Stimulated activated CD4-positive, alpha-beta T cell treated with anti-CD3 and anti-CD28 coated beads, Interleukin-1b, Interleukin-23, amount 100 ng/mL, for 1 hour (primary cell): ENCODE measurements at places on chromosomes 7 and 10.

DNA sequence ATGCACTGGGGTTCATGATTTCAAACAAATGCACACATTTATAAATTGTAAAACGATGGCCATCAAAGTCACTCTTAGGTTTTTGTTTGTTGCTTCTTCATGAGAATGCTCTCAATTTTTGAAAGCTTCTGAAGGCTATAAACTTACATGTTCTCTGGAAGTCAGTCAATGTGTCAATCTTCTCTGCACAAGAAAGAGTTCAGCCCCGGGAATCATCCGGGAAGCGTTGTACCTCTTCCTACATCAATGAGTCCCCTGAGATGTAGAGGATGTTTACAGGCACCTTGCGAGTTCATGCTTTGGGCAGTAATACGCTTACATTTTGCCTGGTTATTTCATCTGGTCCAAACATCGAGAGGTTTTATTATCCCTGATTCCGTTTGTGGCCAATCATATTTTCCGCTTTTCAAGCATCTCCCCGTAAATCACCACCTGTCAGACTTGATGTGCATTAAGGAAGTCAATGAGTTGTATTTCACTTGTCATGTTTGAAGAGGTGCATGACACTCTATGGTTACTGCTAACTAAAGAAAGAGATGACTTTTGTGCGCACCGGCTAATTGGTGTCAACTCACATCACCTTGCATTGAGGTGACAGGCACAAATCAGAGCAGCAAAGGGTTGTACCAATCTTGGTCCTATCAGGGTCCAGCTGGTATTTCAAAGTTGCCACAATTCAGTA lies 750.7 kb downstream of the SORCS3 start:
- DNase-seq: no peak

GRCh38 chr7:92260248-92260781 lies 14.5 kb downstream of the ANKIB1 start:
- DNase-seq: no peak

DNA sequence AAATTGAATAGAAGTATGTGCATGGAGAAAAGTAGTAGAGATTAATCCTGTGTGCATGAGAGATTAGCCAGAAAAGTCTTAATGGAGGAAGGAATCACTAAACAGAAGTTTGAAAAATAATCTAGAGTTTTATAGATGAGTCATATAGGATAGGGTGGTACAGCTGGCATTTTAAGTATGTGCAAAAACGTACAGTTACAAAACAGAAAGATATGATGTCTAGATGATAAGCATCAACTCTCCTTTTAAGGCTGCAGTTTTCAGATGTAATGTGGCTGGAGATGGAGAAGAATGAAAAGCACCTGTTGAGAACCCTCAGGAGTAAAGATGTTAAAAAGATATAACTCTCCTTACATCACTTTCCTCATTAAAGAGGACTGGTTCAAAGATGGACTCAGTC lies 271.3 kb downstream of the STK31 start:
- no peak for DNase-seq

- no peak for DNase-seq
Observed at GRCh38 chr7:6478186-6478585, 30.4 kb upstream of the DAGLB start.

- no peak for DNase-seq
Observed at GRCh38 chr10:114711176-114711868, 53.2 kb upstream of the ABLIM1 start.

- no peak for DNase-seq
Observed at GRCh38 chr7:3495530-3495929, 194.5 kb downstream of the SDK1 start.

GRCh38 chr10:51100221-51100620 lies 25.9 kb downstream of the PRKG1 start:
- no peak for DNase-seq

DNA sequence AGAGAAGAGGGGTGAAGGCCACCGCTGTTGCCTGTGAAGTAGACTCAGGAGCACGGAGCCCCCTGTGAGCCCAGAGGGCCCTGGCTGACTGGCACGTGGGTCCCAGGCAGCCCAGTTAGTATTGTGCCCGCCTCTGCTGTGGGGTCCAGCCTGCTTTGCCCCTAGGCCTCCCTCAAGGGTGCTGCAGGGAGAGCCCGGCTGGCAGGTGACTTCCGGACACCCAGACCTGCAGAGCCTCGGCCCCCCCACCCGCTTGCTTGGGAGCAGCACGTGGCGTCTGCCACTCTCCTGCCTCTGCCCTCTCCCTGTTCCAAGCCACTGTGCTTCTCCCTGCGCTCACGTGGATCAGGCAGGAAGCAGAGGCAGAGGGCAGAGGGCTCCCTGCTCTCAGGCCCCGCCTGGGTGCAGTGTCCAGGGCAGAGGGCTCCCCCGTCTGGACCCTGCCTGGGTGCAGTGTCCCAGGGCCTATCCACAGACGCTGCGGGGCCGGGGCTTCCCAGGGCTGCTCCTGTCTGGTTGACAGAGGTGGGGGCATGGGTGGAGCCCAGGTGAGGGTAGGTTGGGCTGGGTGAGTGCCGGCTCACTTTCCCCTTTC lies 88.4 kb downstream of the DNAJB6 start:
- no peak for DNase-seq

GRCh38 chr10:100662067-100662466 lies 83.3 kb upstream of the PAX2 start:
- DNase-seq: no peak

- no peak for DNase-seq
Observed at GRCh38 chr10:131573256-131573655, 261.7 kb upstream of the TCERG1L start.

DNA sequence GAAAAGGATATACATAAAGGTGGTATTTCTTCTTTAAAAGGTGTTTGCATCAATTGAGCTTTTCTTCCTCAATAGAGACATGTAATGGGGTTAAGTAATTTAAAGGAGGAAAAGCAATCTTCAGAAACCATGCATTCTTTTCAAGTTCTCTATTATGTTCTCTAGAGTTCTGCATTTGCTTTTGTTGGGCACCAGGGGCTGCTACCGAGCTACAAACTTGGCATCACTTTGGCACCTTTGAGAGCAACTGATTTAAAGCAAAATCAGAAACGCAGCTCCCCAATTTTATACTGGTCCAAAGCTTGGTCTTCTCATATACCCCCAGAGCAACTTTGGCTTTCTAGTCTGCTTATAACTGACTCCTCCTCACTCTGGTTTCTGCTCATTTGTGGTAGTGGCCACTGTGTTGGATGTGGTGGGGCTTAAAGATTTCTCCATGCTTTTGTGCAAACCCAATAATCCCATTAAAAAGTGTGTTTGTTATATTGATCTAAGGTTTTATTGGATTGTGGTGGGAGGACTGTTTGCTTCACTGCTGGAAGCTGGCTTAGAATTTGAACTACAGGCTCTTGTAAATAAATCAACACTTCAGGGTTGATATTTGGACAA lies 712.1 kb downstream of the PHTF2 start:
- DNase-seq: no peak

DNA sequence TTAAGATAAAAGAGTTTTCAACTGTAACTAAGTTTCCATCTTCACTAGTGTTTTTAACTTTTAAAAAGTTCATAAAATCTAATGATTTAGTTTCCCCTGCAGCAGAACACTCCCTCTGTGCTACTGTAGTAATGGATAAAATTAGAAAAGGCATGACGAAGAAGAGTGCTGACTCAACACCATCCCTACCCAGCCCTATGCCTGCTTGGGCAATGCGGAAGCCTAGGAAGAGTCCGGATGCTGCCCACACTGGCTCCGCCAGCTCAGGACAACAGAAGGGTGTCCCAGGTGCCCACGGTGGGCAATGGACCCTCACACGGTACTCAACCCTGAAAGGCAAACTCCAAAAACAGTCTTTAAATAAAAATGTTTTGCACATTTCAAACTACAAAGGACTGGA lies 118.2 kb downstream of the LARP4B start:
- DNase-seq: no peak

GRCh38 chr10:32148864-32149251 lies 92.6 kb upstream of the KIF5B start:
- DNase-seq: no peak

DNA sequence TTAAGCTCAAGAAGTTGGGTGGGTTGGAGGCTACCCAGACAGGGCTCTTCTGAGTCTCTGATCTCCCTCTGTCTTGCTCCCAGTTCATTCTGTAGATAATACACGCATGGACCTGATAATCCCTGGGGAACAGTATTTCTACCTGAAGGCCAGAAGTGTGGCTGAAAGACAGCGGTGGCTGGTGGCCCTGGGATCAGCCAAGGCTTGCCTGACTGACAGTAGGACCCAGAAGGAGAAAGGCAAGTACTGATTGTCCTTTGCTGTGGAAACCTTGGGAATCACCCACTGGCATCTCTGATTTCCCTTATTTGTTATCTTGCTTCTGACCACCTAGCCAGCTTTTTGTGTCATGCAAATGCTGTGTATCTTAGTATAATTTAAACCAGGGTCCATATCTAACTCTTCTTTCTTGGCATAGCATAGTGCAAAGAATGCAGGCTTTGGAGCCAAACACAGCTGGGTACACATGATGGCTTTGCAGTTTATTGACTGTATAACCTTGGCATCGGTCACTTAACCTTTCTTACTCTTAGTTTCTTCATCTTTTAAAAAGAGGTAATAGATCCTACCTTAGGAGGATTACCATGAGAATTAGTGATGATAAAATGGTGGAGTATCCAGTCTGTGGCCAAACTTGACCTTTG lies 18.0 kb downstream of the PLEKHA8 start:
- no peak for DNase-seq
